ENCODE measurements at places on chromosomes 2 and 18.

- no peak for DNase-seq
Measured at GRCh38 chr18:79798999-79799370, 1.2 kb downstream of the KCNG2 start.

DNA sequence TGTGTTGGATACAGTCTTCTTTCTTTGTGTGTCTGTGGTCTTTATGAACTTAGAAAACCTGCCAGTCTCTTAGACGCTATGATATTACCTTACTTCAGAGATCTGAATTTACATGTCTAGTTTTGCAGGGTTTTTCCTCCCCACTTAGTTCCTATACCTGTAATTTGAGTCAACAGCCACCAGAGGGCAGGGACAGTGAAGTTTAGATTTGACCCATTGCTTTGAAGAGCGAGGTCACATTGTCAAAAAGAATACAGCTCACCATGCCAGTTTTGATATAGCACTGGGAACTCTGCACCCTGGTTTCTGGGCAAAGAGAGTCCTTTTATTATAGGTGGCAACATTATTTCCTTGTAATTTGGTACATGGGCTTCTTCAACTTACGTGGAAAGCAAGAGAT, 102.3 kb downstream of the MAPK4 start:
- no peak for DNase-seq

GRCh38 chr2:72155737-72156136, 8.1 kb upstream of the CYP26B1 start:
- no peak for DNase-seq

DNA sequence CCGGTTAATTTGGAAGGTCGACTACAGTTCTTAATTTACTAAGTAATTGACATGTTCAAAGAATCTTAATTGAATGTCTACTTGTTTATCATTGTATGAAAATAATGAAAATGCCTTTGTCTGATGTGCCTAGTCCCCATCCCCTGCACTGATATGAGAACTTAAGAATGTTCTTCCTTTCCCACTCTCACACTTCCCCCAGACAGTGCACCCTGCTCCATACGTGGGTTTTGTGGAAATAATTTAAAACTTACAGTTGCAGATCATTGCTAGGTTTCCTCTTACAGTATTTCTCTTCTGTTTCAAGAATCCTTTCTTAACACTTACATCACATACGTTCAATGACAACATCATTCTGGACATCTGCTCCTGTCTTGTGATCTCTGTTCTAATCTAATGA, 3.5 kb downstream of the ICOS start:
- DNase-seq = no peak

- no peak for DNase-seq
Measured at GRCh38 chr2:219542931-219543595, 546 bp downstream of the CHPF start.

DNA sequence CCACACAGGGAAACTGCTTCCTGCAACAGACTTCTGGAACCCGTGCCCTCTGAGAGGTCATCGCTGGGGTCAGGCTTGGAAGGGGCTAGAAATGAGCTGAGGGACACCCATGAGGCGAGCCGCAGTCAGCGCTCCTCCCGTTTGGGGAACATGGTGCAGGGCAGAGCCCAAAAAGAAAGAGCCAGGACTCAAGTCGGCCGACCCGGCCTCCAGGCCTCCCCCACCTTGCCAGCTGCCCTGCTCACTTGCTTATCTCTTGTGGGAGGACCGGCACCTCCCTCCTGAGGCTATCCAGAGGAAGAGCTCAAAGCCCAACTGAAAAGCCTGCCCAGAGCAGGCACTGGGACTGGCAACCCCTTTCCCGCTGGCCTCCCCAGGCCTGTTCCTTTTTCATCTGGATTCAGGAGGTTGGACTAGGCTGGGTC, 43.6 kb downstream of the SCTR start:
- no peak for DNase-seq

DNA sequence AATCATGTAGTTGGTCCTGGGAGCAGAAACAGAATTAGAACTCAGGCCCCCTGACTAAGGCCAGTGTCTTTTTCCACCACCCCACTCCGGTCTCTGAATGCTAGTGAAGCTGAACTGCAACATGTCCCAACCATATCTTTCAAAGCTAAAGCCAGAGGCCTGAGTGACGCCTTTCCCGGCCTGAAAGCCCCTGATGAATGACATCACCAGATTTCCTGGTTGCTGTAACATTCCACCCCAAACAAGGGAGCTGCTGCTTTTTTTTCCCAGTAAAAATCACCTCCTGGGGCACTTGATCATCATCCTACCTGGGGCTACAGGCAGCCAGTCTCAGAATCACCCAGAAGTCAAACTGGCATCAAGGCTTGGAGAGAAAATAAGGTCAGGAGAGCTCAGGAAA, 162.7 kb downstream of the ARL4C start:
- DNase-seq = no peak

All from activated CD4-positive, alpha-beta T cell treated with anti-CD3 and anti-CD28 coated beads, Interleukin-2, amount 50 U/mL, for 1 hour (primary cell).